ENCODE measurements at places on chromosomes 6 and 20. TPM values are rescaled to one million over a fixed set of nuclear protein-coding genes. Genes with fewer than 3 reads are reported as not detected.
A peak's percentile ranks its signal among the peaks of the same experiment; 100 is the strongest.

ISM1 gene
- 0.33 TPM for total RNA-seq

- H3K27ac ChIP-seq: no peak overlapping the region
- peaks cover 63% of the 10 kb centered on the region for H3K4me1 ChIP-seq
- H3K27me3 ChIP-seq: no peaks in the 10 kb centered on the region
- H3K36me3 ChIP-seq: no peaks in the 10 kb centered on the region
- peak overlapping the region; percentile 20 for H3K4me3 ChIP-seq
Measured at GRCh38 chr6:22146931-22147701, 149.7 kb downstream of the PRL start.

DNA sequence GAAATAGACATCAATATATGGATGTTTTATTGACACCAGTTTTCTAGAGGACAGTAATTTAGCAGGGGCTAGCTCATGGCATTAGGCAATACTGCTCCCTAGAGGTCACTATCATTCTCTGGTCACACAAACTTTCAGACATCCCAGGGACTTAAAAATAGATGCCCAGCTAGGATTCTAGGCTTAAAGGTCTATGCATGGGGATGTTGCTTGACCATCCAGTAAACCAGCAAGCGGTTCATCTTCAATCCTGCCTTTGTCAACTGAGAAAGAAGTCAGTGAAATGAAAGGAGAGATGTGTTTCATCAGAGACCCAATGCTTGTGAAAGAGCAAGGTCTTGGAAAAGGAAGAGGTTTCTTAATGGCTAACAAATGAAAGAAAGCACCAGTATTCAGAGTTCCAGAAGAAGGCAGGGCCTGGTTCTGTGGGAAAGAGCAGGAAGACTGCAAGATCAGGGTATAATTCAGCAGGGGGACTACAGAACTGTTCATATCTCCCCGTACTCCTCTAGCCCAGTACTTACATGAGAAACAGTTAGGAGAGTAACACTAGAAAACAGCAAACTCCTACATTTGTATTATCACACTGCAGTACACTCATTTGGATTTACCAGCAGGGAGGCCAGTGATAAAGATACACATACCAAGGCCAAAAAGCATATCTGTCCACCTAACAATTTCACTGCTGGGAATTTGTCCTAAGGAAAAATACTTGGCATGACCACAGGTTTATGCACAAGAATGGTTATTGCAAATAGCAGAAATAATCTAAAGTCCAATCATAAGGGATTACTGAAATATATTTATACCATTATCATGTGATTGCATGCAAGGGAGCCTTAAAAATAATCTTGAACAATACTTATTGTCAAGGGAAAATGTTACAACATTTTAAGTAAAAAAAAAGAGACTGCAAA is 151.4 kb upstream of the LAMA2 start:
- H3K4me1 ChIP-seq: no peaks in the 10 kb centered on the region
- no peaks in the 10 kb centered on the region for H3K36me3 ChIP-seq
- no peak overlapping the region for H3K4me3 ChIP-seq
- no peaks in the 10 kb centered on the region for H3K27me3 ChIP-seq

DNA sequence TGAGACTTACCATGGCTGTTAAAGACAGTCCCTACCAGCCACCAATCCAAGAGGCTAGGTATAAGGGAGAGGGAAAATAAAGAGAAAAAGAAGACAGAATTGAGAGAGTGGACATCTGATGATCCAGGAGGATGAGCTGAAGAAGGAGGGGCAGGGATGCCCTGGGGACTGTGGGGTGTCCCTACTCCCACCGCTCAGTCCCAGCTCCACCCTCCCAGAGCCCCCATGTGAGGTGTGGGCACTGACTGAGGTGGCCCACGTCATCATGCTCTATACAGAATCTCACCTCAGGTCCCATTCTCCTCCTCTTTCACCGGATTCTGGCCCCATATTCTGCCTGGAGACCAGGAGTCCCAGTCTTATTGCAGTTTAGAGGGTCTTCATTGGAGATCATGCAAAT is 135.7 kb downstream of the KLHL32 start:
- H3K27me3 ChIP-seq: peaks cover 13% of the 10 kb centered on the region
- no peak overlapping the region for H3K27ac ChIP-seq
- H3K4me3 ChIP-seq: no peak overlapping the region
- no peaks in the 10 kb centered on the region for H3K4me1 ChIP-seq
- no peak for DNase-seq

DNA sequence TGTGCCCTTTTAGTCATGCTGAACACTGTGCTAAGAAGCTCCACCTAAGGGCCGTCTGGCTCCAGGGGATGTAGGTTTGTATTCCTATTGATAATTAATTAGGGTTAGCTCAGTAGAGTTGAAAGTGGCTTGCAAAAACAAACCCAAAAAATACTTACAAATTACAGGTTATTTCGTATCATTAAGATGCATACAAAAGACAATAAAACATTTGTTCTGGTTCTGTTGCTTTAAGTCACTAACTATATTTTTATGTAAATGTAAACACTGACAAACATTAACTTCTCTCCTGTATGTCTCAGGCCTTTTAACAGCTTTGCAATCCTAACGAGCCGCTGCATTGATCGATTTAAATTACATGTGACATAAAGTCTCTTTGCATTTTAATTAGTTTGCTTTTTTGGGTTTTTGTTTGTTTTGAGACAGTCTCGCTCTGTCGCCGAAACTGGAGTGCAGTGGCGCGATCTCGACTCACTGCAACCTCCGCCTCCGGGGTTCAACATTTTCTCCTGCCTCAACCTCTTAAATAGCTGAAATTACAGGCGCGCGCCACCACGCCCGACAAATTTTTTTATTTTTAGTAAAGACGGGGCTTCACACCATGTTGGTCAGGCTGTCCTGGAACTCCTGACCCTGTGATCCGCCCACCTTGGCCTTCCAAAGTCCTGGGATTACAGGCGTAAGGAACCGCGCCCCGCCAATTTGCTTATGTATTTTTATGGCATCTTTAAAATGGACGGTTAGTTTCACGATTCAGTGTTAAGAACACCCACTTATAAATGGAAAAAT is 110.9 kb downstream of the HFE start:
- H3K4me1 ChIP-seq: peaks cover 53% of the 10 kb centered on the region
- peak overlapping the region; percentile 98 for H3K4me3 ChIP-seq
- peak overlapping the region; percentile 98 for H3K27ac ChIP-seq
- no peak for DNase-seq
